NCI-H345 (cell line): ENCODE measurements at places on chromosomes 16 and 17.
A peak's percentile ranks its signal among the peaks of the same experiment; 100 is the strongest.

GRCh38 chr17:72890711-72891110 lies 201.8 kb downstream of the SLC39A11 start:
- DNase-seq = no peak

GRCh38 chr17:34493917-34494316 lies 85.5 kb upstream of the TMEM132E start:
- DNase-seq = no peak

GRCh38 chr17:70073310-70073709 lies 1.7 kb upstream of the KCNJ16 start:
- DNase-seq = no peak

GRCh38 chr16:85319984-85320440 lies 207.7 kb upstream of the CIBAR2 start:
- no peak for DNase-seq

DNA sequence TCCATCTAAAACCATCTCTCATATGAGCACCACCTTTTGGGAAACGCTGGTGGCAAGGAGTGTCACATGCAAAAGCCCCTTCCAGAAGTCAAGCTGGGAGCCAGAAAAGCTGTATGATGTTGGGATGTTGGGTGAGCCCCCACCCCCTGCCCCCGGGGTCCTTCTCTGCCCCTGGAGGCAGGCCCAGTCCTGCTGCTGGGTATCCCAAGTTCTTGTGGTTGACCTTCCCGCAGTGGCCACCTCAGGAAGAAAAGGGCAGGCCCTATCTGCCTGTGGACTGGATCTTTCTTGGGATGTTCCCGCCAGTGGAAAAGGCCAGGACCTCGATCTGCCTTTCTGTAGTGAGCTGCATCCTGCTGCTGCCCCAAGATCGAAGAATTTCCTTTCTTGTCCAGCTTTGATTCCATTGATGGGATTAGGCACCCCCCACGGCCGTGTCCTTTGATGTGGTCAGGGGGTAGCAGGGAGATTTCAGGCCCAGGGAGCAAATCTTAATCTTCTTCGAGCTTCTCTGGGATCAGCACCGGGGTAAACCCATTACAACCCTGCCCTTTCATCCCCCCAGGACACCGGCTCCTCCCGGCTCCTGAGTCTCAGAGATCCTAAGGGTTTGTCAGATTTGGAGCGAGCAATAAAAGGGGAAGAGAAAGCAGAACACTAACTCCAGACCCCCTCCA lies 165.6 kb downstream of the RAB11FIP4 start:
- DNase-seq = no peak

GRCh38 chr17:51425773-51426172 lies 165.4 kb downstream of the UTP18 start:
- DNase-seq = no peak

DNA sequence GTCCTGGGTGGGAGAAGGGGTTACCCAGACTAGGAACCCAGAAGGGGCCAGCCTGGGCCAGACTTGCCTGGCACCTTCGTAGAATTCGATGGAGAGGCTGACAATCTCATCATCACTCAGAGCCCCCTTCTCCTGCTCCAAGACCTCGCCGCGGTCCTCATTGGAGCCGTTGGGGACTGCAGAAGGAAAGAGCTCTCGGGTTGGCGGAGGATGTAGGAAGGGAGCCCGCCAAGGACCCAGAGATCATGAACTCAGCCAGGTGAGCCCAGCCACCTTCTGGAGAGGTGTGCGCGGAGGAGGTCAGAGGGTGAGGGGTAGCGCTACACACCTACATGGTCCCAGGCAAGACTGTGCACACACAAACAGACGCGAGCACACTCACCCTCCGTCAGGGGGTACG lies 8.5 kb downstream of the CISD3 start:
- DNase-seq = no peak

DNA sequence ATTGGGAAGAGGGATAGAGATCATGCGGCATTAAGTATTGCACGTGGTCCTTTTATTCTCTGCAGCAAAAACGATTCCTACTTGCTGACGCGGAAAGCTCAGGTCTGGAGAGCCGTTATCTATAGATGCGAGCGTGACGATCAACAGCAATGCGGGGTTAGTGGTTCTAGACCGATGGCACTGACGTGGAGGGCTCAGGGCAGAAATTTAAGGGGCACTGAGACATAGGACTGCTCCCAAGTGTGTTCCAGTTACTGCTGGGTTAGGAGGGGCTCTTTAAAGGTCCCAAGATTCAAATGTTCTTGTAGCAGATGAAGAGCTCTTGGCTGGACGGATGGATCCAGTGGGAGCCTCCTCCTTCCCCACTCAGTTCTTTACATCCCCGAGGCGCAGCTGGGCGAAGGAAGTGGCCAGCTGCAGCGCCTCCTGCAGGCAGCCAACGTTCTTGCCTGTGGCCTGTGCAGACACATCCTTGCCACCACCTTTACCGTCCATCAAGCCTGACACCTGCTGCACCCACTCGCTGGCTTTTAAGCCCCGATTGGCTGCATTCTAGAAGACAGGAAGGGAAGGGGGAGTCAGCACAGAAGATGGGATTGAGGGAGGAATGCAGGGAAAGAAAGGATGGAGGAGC lies 732 bp upstream of the EXOSC6 start:
- peak; percentile 18 for DNase-seq

GRCh38 chr16:47449788-47450187 lies 11.1 kb downstream of the ITFG1 start:
- DNase-seq = no peak

DNA sequence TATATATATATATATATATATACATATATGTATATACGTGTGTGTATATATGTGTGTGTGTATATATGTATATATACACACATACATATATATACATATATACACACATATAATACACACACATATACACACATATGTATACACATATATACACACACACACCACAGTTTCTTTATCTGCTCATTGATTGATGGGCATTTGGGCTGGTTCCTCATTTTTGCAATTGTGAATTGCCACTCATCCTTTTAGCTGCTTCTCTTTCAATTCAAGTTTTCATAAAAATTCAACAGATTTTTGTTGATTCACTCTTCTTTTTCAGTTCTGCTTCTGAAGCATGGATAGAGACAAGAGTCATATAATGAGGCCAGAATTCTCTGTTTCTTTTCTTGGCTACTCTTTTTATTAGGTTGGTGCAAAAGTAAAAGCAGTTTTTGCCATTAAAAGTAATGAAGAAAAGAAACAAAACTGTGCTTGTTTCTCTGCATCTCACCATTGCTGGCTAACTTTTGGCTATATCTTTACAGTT lies 44.5 kb downstream of the SLFN5 start:
- DNase-seq = no peak

DNA sequence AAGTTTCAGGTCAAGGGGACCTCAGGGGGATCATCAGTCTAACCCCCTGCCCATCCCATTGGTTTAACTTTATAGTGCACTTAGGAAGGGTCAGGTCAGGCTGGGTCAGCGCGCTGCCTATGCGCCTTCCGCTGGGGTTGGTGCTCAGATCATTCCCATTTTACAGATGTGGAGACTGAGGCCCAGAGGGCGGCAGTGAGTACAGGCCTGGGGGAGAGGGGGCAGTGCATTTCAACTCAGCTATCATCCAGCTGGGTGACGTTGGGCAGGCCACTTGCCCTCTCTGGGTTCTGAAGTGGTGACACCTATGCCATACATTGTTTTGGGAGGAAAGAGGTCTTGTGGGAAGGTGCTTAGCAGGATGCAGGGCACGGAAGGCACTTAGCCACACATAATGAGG lies 127.8 kb upstream of the CDC42EP4 start:
- no peak for DNase-seq

- DNase-seq = no peak
Measured at GRCh38 chr17:49393491-49394255, 21.0 kb downstream of the PHB1 start.

- DNase-seq = no peak
Measured at GRCh38 chr17:48162946-48163506, 55.5 kb downstream of the SNX11 start.

GRCh38 chr17:53483704-53484103 lies 339.0 kb upstream of the KIF2B start:
- DNase-seq = no peak

DNA sequence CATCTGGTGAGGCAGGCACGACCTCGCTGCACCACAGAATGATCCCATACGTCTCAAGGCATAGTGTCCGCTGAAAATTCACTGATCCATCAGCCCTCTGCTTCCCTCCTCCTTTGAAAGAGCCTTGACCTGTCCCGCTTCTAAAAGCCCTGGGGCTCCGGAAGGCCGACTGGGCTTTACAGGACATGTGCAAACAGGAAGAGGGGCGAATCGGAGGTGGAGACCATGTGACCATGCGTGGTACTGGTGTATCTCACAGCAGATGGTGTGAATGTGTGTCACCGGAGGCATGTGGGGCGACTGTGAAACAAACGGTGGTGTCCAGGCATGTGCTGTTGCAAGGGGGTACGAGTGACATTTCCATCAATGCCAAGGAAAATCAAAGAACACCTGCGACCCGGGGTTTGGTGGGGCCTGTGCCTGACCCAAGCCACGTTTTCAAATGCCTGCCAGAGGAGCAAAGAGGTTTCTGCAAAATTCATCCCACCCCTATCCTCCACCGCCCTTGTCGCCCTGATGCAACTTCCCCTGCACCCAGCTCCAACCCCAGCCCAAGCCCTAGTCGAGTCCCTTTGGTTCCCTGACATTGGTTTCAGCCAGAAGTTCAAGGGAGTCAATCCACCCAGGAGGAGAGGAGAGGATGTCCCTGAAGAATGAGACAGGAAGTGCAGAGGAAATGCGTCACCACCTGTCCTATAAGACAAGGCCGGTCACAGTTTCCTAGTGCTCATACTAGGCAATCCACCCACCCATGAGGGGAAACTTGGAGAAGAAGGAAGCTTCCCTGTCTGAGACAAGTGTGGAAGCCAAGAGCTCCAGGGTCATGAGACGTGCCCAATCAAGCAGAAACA lies 5.9 kb upstream of the KCNJ18 start:
- DNase-seq = no peak

DNA sequence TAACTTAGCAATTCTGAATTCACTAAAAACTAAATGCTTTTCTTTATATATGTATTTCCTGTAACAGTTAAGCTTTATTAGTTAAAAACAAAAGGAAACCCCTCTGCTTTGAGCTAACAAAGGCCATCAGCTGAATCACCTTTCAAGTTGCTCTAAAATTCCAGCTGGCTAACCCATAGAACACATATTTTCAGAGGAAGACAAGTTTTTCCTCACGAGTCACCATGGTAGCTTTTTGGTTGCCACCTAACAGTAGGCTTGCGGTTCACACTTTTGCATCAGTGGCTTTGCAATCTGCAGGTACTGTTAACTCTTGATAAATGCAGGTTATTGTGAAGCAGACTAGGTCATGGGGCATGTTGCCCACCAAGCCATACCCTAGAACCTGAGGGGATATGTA lies 57.6 kb upstream of the IRX5 start:
- DNase-seq = no peak

DNA sequence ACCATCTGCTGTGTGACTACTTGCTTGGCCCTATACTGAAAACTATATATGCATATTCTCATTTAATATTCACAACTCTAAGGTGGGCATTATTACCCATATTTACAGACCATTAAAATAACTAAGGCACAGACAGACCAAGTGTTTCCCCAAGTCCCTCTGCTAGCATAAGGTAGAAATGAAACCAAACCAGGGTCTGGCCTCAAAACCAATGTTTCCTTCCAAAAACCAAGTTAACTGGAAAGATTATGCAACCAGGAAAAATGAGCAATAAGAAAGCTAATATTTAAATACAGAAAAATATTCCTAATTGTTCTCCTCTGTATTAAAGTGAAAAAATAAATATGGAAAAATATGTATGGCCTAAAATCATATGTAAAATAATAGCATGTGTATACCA lies 50.1 kb downstream of the XPO6 start:
- DNase-seq = no peak

GRCh38 chr17:1783834-1784611 lies 22.2 kb downstream of the SERPINF1 start:
- no peak for DNase-seq

- DNase-seq = no peak
Measured at GRCh38 chr17:56262803-56263202, 109.5 kb downstream of the ANKFN1 start.

DNA sequence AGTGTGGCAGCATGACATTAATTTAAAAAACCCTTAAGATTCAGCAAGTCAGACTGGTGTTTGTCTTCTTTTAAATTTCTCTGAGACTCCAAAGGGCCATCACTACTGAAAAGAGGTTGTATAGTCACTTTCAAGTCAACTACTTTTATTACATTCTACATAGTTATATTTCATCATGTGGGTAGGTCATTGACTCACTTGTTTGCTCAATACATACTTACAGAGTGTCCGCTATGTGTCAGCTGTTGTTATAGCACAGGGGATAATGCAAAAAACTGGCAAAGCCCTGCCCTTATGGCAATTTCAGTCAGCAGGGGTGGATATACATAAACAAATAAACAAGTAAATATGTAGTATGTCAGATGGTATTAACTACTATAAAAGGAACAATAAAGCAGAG lies 2.5 kb upstream of the MYH4 start:
- no peak for DNase-seq

DNA sequence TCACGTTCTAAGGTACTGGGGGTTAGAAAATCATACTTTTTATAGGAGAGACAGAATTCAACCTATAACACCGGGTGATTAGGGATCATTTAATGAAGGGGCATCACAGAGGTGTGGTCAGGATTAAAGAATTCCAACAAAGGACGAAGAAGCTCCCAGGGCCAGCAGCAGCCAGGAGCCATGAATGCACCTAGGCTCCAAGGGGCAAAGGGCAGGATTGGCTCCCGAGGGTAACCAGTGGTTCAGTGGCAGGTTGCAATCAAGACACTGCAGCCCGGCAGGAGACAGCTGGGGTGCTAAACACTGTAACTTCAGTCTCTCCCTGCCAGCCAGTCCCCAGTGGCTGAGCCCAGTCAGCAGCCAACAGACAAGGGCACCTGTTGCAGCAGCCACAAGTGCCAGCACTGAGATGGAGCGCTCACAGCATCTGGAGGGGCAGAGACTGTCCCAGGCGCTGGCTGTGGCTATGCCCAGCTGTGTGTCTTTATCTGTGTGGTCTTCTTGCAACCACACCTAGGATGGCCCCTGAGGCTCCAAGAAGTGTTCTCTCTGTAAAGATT lies 23.9 kb downstream of the DHRS7C start:
- DNase-seq = no peak

GRCh38 chr17:35982409-35983191 lies 1.3 kb upstream of the CCL16 start:
- DNase-seq = no peak

- peak; percentile 100 for DNase-seq
Measured at GRCh38 chr17:42388381-42389134, at the start of gene STAT3. Gene STAT3 (minus strand): TSS chr17:42388442. CDS start chr17:42348516, 39,926 bp downstream.

DNA sequence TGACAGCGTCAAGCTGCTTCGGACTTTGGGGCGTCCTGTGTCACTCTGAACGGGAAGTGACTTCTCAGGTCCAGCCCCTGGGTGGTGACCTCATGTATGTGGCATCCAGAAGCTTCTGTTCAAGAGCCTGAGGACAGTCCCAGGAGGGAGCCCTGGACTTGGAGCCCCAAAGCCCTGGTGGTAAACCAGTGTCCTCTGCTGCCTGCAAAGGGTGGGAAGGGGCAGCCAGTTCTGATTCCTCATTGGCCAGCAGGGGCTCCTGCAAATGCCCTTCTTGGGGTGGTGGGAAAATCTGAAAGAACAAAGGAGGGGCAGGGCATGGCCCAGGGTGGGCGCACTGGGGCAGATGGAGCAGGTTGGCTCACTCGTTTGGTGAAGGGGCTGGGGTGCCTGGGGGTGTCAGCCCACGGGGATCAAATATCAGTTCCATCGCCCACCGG lies 1.6 kb downstream of the OSGIN1 start:
- DNase-seq = no peak

GRCh38 chr16:56673921-56674320 lies 4.3 kb downstream of the MT1H start:
- DNase-seq = no peak
